ENCODE measurements at places on chromosomes 2 and 18. TPM values are rescaled to one million over a fixed set of nuclear protein-coding genes. Genes with fewer than 3 reads are reported as not detected.

Gene HIBCH
- 23.3 TPM for total RNA-seq

DNA sequence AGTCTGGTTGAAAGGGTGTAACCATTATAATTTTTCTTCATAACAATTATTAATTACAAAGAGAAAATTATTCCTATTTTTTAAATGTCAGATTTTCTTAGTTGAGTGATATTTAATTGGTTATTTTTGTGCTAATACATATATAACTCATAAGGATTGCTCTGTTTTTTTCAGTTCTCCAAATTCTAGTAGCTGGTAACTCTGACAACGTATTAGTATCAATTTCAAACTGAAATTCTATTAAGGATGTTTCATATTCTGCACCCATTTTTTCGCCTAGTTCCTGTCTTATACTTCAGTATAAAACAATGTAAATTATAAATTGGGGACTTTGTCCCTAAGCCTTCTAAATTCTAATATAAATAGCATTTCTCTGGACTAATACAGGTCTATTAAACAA is 81.0 kb downstream of the R3HDM1 start:
- no peaks in the 10 kb centered on the region for H3K4me1 ChIP-seq
- H3K4me3 ChIP-seq: no peak overlapping the region
- H3K36me3 ChIP-seq: no peaks in the 10 kb centered on the region
- DNase-seq: no peak
- no peaks in the 10 kb centered on the region for H3K27me3 ChIP-seq
- no peak overlapping the region for H3K27ac ChIP-seq

DNA sequence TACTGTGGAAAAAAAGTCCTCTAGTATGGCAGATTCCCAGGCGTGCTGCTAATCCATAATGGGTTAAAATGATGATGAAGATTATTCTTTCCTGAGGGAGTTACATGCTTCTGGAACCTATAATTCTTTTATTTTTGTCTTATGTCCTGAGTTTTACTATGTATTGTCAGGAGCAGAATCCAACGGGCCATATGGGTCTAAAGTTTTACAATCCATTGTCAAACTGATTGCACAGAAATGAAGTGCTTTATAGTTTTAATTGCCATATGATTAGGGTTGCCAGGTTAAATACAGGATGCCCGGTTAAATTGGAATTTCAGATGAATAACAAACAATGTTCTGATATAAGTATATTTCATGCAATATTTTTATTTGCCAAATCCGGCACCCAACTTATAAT is 100.9 kb upstream of the MAP3K20 start:
- H3K4me3 ChIP-seq: no peak overlapping the region
- no peak for DNase-seq
- H3K27ac ChIP-seq: no peak overlapping the region
- H3K4me1 ChIP-seq: peaks cover 7% of the 10 kb centered on the region

GRCh38 chr2:19488009-19488691 is 129.7 kb upstream of the OSR1 start:
- H3K4me1 ChIP-seq: no peaks in the 10 kb centered on the region
- no peak overlapping the region for H3K27ac ChIP-seq
- DNase-seq: no peak
- no peak overlapping the region for H3K4me3 ChIP-seq

GRCh38 chr2:144516981-144517865 is 2.7 kb downstream of the ZEB2 start:
- no peaks in the 10 kb centered on the region for H3K36me3 ChIP-seq
- peak overlapping the region; percentile 63 for H3K4me3 ChIP-seq
- DNase-seq: peak; percentile 77
- H3K4me1 ChIP-seq: peaks cover 11% of the 10 kb centered on the region
- H3K27ac ChIP-seq: peak overlapping the region; percentile 97

Gene C2orf80
- not detected for total RNA-seq

Gene CCDC141
- total RNA-seq: 25.7 TPM

DNA sequence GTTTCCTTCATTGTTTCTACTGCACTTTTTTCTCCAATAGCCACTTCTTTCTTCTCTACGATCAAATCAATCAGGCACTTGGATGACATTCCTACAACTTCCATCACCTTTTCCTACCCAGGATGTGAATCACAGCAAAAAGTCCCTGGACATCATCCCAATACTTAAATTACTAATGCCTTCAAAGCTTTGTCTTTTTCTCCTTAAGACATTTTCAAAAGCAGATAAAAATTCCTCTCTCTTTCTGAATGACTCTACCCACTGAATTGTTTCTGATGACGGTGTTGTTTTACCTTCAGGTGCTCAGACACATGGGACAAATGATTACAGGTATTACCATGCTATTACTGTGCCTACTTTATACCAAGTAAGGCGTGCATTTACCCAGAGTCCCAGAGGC is 500.9 kb downstream of the FBXO15 start:
- H3K27me3 ChIP-seq: no peaks in the 10 kb centered on the region
- H3K36me3 ChIP-seq: no peaks in the 10 kb centered on the region
- H3K4me3 ChIP-seq: no peak overlapping the region
- H3K4me1 ChIP-seq: no peaks in the 10 kb centered on the region
- H3K27ac ChIP-seq: no peak overlapping the region

Gene PIGN
- total RNA-seq: 25.2 TPM

DNA sequence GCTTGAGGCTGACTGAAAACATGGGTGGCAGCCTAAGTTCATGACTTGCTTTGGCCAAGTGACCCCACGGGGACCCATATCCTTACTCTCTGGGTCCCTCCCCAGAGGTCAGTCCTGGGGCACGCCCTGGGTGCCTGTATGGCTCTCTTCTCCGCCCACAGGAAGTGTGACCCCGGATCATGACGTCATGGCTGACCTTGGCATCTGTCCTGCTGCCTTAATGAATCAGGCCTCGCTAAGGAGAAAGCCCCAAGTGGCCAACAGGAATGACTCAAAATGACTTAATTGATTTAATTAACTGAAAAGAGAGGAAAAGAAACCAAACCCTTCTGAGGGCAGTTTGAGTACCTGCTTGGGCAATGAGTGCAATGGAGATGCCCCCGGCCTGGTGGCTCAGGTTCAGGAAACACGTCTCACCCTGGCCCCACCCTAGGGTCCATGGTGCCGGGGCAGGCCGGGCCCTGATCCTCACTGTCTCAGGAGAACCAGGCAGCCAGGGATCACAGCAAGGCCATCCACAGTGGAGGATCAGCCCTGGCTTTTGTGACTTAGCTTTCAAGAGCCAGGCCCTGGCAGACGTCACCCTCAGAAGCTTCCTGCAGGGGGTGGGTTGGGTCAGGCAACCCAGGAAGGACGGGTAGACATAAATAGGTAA is 112.0 kb downstream of the CYP26B1 start:
- no peaks in the 10 kb centered on the region for H3K36me3 ChIP-seq
- no peaks in the 10 kb centered on the region for H3K27me3 ChIP-seq
- H3K4me1 ChIP-seq: no peaks in the 10 kb centered on the region

- DNase-seq: no peak
- no peaks in the 10 kb centered on the region for H3K4me1 ChIP-seq
- no peaks in the 10 kb centered on the region for H3K36me3 ChIP-seq
- H3K4me3 ChIP-seq: no peak overlapping the region
- H3K27ac ChIP-seq: no peak overlapping the region
Observed at GRCh38 chr2:50419778-50420177, 612.2 kb downstream of the NRXN1 start.

Gene ARHGAP28
- total RNA-seq: 15.7 TPM

DNA sequence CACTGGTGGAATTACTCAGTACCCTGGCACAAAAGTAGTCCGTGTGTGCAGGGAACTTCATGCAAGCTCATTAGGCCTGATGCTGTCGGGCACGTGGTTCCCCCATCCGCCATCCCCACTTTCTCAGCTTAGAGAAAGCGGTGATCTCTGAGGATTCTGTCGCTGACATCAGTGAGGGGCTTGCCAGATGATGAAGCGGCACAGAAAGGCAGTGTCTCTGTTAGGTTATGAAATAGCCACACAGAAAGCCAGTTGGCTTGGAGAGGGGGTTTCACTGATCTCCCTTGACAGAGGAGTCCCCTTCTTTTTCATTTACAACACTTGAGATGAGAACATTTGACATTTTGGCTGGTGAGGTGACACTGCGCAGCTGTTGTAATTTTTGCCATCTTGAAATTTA is 179.7 kb downstream of the FAM210A start:
- H3K27me3 ChIP-seq: no peaks in the 10 kb centered on the region
- no peak for DNase-seq
- H3K4me3 ChIP-seq: no peak overlapping the region
- H3K36me3 ChIP-seq: no peaks in the 10 kb centered on the region
- peaks cover 11% of the 10 kb centered on the region for H3K4me1 ChIP-seq

GRCh38 chr18:34929336-34929780 is 111.9 kb upstream of the MAPRE2 start:
- no peaks in the 10 kb centered on the region for H3K4me1 ChIP-seq
- H3K4me3 ChIP-seq: no peak overlapping the region
- no peaks in the 10 kb centered on the region for H3K27me3 ChIP-seq
- no peaks in the 10 kb centered on the region for H3K36me3 ChIP-seq
- no peak for DNase-seq

DNA sequence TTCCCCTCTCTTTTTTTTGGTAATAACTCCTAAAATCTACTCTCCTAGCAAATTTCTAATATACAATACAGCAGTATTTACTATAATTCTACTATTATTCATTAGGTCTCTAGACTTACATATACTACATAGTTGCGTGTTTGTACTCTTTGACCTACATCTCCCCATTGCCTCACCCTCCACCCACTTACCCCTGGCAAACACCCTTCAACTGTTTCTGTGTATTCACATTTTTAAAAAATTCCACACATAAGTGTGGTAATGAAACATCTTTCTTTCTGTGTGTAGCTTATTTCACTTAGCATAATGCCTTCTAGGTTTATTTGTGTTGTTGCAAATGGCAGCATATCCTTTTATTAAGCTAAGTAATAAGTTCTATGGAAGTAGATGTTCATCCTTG is 336.0 kb downstream of the CCDC85A start:
- DNase-seq: no peak
- H3K27ac ChIP-seq: no peak overlapping the region
- no peaks in the 10 kb centered on the region for H3K27me3 ChIP-seq
- no peaks in the 10 kb centered on the region for H3K36me3 ChIP-seq
- peaks cover 3% of the 10 kb centered on the region for H3K4me1 ChIP-seq

- no peaks in the 10 kb centered on the region for H3K27me3 ChIP-seq
- peaks cover 21% of the 10 kb centered on the region for H3K4me1 ChIP-seq
- peak overlapping the region; percentile 91 for H3K27ac ChIP-seq
- H3K36me3 ChIP-seq: no peaks in the 10 kb centered on the region
- no peak for DNase-seq
Observed at GRCh38 chr2:131493199-131493968, 1.2 kb upstream of the MZT2A start.

Gene PLCL1
- total RNA-seq: 7.7 TPM

Gene STEAP3
- 14.1 TPM for total RNA-seq

Gene CNDP1
- not detected for total RNA-seq

Gene CNTNAP5
- total RNA-seq: not detected

DNA sequence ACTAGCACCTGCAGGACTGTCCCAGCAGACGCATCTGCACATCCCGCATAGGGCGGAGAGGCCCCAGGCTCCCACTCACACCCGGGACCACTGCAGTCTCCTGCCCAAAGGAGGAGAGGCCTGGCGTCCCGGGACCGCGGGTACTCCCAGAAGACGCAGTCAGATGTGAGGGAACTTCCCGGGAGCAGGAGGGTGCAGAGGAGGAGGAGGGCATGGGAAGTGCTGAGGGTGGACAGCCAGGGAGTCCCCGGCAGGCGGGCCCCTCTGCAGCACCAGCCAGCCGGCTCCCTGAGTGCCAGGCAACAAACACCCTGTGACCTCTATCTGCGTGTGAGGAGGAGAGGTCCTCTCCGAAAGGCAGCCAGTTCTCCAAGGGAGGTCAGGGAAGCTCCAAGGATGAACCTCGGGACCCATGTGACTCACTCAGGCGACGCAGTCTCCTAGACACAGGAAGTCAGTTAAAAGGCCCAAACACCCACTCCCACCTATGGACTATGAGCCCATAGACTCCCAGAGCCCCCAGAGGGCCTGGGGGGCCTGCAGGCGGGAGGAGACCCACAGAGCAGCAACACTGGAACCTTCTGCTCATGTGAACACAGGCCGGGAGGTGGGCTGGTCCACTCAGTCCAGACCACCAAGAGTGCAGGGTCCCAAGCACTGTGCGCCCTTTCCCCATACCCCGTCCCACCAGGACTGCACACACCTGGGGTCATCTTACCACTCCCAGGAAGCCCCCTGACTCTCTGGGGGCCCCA is 4.2 kb downstream of the PXDN start:
- H3K4me3 ChIP-seq: no peak overlapping the region
- H3K4me1 ChIP-seq: peaks cover 3% of the 10 kb centered on the region
- no peak overlapping the region for H3K27ac ChIP-seq
- H3K36me3 ChIP-seq: no peaks in the 10 kb centered on the region
- peaks cover 11% of the 10 kb centered on the region for H3K27me3 ChIP-seq

DNA sequence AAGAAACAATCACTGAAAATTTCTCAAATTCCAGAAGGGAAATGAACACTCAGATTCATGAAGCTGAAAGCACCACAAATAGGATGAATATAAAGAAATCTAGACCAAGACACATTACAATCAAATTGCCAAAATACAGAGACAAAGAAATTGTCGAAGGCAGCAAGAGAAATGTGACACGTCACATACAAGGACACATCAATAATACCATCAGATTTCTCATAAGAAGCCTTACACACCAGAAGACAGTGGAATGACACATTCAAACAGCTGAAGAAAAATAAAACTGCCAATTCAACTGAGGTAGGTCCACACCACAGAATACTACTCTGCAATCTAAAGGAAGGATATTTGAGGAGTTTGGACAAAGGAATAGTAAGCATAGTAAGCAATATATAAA is 27.4 kb downstream of the SRD5A2 start:
- no peaks in the 10 kb centered on the region for H3K4me1 ChIP-seq
- H3K36me3 ChIP-seq: no peaks in the 10 kb centered on the region
- H3K27me3 ChIP-seq: no peaks in the 10 kb centered on the region
- H3K27ac ChIP-seq: no peak overlapping the region
- no peak overlapping the region for H3K4me3 ChIP-seq

- H3K27ac ChIP-seq: no peak overlapping the region
- H3K4me3 ChIP-seq: no peak overlapping the region
- peaks cover 10% of the 10 kb centered on the region for H3K27me3 ChIP-seq
- H3K36me3 ChIP-seq: no peaks in the 10 kb centered on the region
Observed at GRCh38 chr18:79570266-79571201, 109.1 kb upstream of the CTDP1 start.

- no peak overlapping the region for H3K4me3 ChIP-seq
- DNase-seq: no peak
- no peaks in the 10 kb centered on the region for H3K36me3 ChIP-seq
- H3K27ac ChIP-seq: no peak overlapping the region
- H3K27me3 ChIP-seq: no peaks in the 10 kb centered on the region
Observed at GRCh38 chr2:148585696-148586095, 58.9 kb upstream of the EPC2 start.

Gene SCN2A
- total RNA-seq: 0.58 TPM

- H3K4me3 ChIP-seq: no peak overlapping the region
- H3K36me3 ChIP-seq: no peaks in the 10 kb centered on the region
- H3K4me1 ChIP-seq: peaks cover 12% of the 10 kb centered on the region
- DNase-seq: no peak
Observed at GRCh38 chr2:237896507-237896892, 37.1 kb downstream of the RAMP1 start.

- H3K27me3 ChIP-seq: peaks cover 23% of the 10 kb centered on the region
- H3K36me3 ChIP-seq: peaks cover 14% of the 10 kb centered on the region
- no peak for DNase-seq
- peak overlapping the region; percentile 89 for H3K27ac ChIP-seq
- H3K4me1 ChIP-seq: peaks cover 50% of the 10 kb centered on the region
Observed at GRCh38 chr2:74503506-74504475, 3.7 kb downstream of the PCGF1 start.
